ENCODE measurements at places on chromosomes 6 and 20.

- no peak for DNase-seq
Observed at GRCh38 chr6:11294228-11294627, 61.8 kb upstream of the NEDD9 start.

GRCh38 chr6:139602577-139602976 lies 228.1 kb upstream of the CITED2 start:
- no peak for DNase-seq

- no peak for DNase-seq
Observed at GRCh38 chr6:169075915-169076654, 177.6 kb downstream of the THBS2 start.

GRCh38 chr6:44976677-44977641 lies 351.2 kb upstream of the RUNX2 start:
- no peak for DNase-seq

- DNase-seq, result no peak
Observed at GRCh38 chr6:36436466-36436865, 6.2 kb downstream of the PXT1 start.

DNA sequence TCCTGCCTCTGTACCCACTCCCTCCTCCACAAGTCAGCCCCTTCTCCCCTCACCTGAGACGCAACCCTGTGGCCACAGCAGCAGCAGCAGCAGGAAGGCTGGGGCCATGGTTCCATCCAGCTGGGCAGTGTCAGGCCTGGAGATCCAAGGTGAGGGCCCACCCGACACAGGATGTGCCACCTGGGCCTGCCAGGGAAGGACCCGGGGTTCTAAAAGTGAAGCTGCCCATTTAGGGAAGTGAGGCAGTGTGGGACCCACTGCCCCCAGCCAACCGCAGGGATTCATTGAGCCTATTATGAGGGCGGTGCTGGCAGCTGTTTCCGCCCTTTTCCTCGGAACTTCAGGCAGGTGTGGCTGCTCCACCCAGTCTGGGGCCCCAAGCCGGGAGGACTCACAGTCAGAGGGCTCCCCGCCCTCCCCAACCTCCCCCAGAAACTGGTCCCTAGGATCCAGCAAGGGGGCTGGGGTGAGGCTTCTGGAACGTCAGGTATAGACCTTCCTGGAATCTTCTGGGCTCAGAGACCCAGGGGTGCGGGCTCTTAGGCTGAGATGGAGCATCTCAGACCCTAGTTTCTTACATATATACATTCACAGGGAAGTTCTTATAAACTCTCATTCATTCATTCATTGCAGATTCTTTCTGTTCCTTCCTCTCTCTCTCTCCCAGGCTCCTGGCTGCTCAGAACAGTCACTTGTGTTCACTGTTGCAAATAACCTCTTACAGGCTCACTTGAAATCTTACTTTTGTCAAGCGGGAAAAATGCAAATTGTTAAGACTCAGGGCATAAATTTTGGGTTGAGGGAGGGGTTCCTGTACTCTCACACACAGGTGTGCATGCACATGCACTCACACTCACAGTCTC lies at the start of gene TREML2:
TREML2 (minus strand) TSS at position 249 of the 863 bp plus-strand sequence; CDS start at position 108, 141 bp downstream.
- DNase-seq, result no peak

DNA sequence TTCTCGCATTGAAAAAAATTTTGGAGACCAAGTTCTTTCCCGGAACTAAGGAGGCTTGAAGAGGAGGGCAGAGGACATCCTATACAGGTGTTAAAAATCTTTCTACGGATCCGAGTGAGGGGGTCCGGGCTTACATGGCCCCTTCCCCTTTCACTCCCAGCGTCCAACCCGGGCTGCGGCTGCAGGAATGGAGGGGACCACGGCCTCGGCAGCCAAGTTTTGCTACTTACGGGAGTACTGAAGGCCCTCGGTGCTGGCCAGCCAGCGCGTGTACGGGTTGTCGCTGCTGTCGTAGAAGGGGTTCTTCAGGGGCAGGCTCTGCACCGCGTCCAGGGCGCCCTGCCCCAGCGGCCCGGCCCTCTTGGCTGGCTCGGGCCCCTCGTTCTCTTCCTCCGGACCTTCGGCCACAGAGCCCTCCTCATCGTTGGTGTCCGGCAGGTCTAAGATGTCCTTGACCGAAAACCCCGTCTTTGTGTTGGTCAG lies 642 bp downstream of the NKX2-2 start:
- no peak for DNase-seq

Data from DMS153 (cell line).